Activated B cell treated with CpG ODN at 0.5 μM for 24 hours (primary cell): ENCODE measurements at places on chromosomes 12 and 14. TPM values are rescaled to one million over a fixed set of nuclear protein-coding genes. Genes with fewer than 3 reads are reported as not detected.

AICDA gene
- total RNA-seq: 3.6 and 7.7 TPM in 2 replicates

KRT74 gene
- not detected in 2 replicates for total RNA-seq

TAS2R42 gene
- total RNA-seq: not detected in 2 replicates

MEG3 gene
- not detected in 2 replicates for total RNA-seq

TBX3 gene
- total RNA-seq: not detected in 2 replicates

ADCY6 gene
- total RNA-seq: 0.37 and 0.60 TPM in 2 replicates

KRT7 gene
- total RNA-seq: 0.81 and 1.1 TPM in 2 replicates

ARHGAP5 gene
- 51.6 and 54.4 TPM in 2 replicates for total RNA-seq

SERPINA3 gene
- not detected in 2 replicates for total RNA-seq

MYH7 gene
- total RNA-seq: not detected in 2 replicates

- no peak for DNase-seq
These were observed 18.3 kb downstream of the SLC25A47 start for GRCh38 chr14:100341301-100342031.

DNA sequence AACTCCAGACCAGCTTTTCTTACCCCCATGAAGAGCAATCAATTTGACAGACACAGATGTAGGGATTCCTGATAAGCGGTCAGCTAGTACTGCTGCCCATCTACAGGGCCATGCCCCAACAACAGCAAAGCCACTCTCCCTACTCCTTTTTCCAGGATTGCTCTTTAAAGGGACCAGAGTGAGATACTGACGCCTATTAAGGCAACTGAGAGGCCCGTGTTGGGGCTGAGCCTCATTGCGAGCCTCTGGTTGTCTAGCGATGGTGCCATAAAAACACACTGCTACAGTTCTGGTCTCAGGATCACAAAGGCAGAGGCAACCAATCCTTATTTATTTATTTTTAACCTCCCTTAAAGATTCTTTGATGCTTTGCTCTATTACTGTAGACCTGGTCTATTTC, 31.1 kb downstream of the AK7 start:
- no peak for DNase-seq

DNA sequence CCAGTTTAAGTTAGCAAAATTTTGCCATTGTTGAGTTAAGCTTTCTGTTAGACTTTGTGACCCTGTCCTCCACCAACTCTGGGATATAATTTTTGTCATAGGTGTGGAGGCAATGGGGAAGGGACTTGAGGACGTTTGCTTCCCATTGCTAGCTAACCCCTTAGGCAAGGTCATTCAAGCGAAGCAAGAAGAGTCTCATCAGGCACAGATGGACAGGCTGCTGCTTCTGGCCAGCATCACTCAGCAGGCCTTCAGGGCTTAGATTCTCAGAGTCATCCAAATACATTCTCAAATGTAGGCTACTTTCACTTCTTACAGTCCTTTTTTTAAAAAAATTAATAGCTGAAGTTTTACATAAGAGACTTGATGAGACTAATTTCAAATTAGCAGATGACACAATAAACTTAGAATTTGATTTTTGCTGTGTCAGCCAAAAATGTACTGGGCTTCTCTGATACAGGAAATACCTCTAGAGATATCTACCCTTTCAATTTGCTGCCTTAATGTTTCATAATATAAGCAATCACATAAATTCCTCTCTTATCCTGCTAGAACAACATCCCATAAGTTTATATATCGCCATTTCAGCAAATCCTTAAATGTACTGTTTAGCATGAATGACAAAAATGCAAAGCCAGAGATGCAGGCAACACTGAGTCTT, 875.2 kb downstream of the FLRT2 start:
- DNase-seq: no peak

DNA sequence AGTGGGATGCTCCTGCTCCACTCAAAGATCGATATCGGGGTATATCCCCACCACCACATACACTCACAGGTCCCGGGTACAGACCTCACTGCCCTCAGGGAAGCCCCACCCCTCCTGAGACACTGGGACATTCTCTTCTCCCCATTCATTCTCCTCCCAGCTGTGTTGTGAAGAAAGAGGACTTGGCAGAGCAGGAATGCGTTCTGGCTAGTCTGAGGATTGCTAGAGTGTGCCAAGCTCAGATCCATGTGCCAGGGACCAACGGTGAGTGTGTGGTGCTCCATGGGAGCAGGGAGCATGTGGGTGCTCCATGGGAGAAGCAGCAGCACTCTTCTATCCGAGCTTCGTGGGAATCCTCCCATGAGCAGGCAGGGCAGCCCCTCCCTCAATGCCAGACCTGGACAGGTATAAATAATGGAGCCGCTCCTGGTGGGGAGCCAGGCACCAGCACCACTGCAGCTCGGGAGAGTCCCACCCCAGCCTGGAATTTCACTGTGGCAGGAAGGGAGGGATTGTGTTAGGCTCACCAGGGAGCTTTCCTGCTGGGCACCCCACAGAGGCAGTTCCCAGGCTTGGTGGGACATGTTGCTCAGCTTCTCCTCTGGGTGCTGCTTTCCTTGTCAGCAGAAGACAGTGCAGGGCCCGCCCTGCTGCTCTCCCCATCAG, 2.3 kb upstream of the KRT5 start:
- no peak for DNase-seq

DNA sequence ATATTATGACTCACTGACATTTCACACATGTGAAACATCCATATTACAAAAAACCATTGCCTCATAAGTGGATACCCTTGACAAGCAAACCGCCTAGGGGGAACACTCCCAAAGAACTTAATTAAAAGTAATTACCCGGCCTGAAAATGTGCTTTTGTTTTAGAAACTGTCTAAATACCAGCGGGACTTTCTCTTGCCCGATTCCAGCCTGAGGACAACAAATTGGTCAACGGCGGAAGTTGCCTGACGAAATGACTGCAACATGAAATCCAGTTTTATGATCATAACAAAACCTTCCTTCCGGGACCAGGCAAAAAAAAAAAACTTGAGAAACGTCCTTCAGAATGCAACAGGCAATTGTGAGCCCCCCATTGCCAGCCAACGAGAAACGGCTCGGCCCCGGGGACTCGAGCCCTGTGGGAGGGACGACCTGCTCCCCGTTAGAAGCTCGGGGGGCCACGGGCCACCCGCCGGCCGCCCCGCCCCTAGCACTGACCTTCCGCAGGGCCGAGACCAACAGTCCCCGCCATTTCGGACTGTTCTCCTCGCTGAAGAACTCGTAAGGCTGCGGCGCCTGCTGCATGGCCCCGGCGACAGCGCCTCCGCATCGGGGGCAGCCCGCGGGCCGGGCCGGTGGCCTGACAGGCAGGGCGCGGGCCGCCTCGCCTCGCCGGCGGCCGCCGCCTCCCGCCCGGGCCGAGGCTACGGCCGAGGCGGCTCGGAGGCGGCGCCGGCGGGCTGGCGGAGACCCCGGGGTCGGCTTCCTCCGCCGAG, 490 bp downstream of the SOS2 start:
- DNase-seq: no peak

DNA sequence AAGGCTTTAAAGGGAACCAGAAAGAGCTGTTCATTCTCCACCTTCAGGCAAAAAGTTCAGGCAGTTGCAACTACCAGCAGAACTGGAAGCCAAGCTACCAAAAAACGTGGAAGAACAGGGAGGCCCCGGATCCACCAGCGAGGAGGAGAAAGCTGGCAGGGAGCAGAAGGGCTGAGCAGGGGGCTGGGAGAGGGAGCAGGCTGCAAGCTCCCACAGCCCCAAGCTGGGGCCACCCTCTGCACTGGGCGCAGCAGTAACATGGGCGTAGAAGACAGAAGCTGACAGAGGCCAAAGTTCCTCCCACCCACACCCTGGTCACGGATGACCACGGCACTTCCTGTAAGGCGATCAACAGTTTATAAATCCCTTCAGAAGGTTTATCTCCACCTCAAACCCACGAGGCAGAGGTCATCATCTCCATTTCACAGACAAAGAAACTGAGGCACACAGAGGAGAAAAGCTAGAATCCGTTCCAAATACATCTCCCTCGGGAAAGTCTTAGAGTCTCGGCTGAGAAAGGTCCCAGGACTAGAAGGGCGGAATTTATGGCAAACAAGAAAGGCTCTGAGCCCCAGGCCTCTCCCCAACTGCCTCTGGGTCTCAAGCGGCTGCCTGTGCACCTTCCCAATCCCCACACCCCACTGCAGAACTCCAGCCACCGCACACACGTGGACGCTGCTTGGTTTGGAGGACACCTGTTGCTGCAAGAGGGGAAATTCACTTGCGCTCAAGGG, 1.8 kb downstream of the CCDC85C start:
- no peak for DNase-seq

- no peak for DNase-seq
These were observed at the start of gene SDS for GRCh38 chr12:113403435-113404415. SDS (minus strand) TSS chr12:113403887; CDS start chr12:113399708, 4,179 bp downstream.

- DNase-seq: no peak
These were observed 45.6 kb downstream of the AACS start for GRCh38 chr12:125110641-125111360.

DNA sequence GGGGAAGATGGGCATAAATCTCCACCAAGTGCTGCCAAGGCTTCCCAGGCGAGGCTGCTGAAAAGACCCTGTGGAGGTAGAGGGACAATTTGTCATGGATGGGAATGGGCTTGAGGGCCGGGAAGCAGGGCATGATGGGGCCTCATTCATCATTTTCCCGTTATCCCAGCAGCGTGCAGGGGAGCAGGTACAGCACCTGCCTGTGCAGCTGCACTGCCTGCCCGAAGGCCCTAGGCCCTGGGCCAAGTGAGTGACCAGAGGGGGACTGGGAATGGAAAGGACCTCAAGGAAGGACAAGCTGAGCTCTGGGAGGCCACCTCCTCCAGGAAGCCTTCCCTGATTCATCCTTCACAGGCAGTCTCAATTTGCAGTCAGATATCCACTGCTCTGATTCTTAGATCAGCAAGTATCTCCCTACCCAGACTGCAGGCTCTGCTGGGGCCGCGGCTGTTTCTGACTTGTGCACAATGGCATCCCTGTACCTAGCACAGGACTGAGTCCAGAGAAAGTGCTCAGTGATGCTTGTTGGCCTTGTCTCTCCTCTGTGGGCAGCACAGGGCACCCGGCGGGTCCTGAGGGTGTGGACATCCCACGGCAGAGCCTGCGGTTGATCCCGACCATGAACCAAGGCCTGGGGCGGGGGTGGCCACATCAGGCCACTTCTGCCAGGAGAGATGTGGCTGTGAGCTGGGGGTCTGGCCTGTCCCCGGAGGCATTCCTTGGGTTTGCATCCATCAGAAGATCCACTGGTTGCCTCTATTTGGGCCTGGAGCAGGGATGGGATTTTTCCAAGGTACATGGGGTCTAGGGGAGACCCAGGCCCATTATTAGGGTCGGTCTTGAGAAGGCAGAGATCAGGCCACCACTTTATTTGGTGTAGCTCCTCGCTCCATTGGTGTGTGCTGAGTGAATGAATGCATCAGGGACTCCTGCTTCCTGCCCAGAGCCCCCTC, 167.3 kb upstream of the RTL1 start:
- DNase-seq: peak; percentile 2

- DNase-seq: no peak
These were observed 16.0 kb upstream of the SERPINA4 start for GRCh38 chr14:94545131-94545841.

- no peak for DNase-seq
These were observed 1.7 kb downstream of the VSIG10 start for GRCh38 chr12:118102070-118102469.

DNA sequence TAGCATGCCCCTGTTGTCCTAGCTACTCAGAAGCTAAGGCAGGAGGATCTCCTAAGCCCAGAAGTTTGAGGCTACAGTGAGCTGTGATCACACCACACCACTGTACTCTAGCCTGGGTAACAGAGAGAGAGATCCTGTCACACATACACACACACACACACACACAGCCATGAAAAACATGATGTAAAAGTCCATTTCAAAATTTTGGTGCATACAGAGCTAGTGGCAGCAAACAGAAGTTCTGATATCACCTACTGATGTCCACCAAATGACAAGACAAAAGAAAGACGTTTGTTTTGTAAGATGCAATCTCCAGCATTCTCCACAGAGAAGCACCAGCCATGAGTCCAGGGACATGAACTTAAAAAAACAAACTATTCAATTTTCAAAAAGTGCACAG, 15.9 kb downstream of the AREL1 start:
- DNase-seq: no peak

DNA sequence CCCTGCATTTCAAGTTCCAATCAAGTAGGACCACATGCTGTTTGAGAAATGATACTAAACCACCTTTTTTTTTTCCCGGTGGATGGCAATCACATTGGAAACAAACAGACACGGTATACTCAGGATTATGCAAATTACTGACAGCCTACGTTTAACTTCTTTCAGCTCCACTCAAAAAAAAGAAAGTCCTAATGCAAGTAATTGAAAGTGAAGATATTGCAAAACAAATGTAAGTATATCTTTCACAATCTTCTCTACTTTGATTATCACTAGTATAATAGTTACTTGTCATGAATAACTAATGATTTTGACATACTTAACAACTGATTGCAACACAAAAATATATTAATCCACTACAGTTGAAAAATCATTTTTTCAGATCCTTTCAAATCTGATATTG, 2.6 kb upstream of the OSBPL8 start:
- DNase-seq: no peak

DNA sequence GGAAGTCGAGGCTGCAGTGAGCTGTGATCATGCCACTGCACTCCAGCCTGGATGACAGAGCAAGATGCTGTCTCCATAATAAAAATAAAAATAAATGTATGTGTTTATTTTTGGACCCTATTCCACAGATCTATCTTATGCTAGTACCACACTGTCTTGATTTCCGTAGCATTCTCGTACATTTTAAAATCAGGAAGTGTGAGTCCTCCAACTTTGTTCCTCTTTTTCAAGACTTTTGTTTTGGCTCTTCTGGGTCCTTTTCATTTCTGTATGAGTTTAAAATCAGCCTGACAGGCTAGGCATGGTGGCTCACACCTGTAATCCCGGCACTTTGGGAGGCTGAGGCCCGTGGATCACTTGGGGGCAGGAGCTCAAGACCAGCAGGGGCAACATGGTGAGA, 25.8 kb downstream of the DAO start:
- no peak for DNase-seq
